Stimulated activated CD8-positive, alpha-beta memory T cell treated with anti-CD3 and anti-CD28 coated beads, Interleukin-12 subunit alpha, Interleukin-12 subunit beta, amount 100 ng/mL, for 4 hours (primary cell): ENCODE measurements at places on chromosomes 2 and 18.

DNA sequence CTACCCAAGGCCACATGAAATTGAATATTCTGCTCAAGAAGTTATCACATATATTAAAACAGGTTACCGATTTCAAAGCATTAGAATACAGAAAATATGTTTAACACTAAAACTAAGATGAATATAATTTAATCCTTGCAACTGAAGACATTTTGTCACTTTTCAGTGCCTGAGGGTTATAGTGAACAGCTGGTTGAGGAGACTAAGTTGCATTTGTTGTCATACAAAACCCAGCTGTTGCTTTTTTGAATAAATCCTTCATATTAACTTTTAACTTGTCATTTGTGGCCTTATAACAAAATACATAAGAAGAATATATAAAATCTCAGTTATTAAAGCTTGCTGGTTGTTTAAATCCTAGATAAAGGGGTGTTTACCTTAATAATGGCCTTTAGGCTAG lies 37.5 kb downstream of the RBKS start:
- no peak for DNase-seq

DNA sequence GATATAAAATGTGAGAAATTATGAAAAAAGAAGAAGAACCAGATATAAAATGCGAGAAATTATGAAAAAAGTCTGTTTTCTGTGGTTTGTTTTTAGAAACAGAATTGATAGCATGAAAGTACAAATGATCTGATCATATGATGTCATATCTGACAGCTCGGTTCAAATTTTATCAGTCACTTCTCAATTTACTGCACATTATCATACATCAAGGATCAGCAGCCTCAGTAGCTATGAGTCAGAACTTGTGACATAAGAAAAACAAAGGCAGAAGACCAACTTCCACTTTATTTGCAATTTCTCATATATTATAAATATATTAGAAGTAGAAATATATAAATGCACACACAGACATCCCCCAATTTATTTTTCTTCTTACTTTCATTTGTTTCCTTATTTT lies 634.0 kb downstream of the LRP1B start:
- no peak for DNase-seq

GRCh38 chr18:35158728-35159450 lies 81.9 kb upstream of the ZNF397 start:
- no peak for DNase-seq

DNA sequence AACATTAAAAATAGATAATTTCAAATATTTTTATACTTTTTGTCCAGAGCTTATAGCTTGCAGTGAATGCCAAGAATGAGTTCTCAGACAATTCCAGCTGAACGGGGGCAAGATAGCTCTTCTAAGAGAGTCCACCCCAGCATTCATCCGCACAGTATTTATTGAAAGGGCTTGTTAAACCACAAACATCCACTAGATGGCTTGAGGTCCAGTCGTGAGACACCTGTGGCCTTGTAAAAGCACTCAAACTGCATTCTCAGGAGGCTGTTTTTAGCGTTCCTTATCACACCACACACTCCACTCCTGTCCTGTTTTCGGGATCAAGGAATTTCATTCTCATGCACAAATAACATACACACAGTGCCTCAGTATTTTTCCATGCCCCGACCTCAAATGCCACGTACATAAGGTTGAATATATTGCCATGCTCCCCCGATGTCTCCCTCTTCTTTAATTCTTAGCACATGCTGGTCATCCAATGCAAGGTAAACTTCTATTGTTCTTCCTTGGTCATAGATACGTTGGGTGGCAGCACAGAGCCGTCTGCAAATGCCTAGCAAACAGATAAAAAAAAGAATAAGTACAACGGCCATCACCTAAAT lies 47.4 kb downstream of the DNAJC10 start:
- DNase-seq = no peak

DNA sequence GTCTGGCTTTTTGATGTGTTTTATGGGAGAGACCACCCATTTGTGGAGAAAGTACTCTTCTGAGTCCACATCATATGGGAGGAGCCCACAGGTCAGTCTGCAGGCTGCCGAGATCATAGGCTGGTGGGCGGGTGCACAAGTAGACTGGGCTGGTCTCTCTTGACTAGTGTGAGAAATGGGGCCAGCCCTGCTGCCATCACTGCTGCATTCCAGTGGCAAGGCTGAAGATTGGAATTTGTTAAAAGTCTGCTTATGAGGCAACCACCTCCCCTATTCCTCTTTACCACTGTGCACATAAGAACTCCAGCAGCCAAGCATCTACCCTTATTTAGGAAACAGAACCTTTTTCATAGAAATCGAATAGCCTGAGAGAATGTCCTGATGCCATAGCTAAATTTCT lies 200.7 kb downstream of the DIS3L2 start:
- no peak for DNase-seq

GRCh38 chr2:229715895-229716507 lies 1.6 kb upstream of the DNER start:
- no peak for DNase-seq

GRCh38 chr18:50579061-50579774 lies 19.3 kb downstream of the MAPK4 start:
- no peak for DNase-seq

DNA sequence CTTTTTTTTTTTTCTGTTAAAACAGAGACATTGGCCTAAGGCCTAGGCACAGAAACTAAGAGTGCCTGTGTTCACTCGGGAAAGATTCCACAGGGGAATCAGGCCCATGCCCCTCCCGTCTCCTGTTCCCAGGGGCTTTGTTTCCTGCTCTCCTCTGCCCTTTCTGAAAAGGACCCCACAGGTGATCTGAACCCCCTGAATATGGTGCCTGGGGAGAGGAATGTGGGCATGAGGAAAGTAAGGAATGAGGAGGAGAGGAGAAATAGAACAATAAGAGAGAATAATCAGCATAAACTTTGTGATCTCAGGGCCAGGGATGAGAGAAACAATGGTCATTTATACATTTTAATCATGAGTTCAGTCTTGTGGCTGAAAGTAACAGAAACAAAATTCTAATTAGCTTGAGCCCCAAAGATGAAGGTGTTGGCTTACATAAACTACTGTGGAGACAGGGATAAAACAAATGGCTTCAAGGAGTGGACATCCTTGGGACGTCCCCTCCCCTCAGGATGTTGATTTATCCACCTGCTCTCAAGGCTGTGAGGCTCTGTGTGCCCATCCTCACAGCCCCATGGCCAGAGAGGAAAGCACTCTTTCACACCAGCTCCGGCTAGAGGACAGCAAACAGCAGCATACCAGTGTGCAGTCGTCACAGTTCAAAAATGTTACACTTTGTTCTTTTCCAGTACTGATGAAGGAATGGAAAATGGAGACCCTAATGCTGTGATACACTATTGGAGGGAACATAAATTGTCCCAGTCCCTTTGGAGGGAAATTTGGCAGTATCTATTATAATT lies 46.4 kb upstream of the MRPL33 start:
- DNase-seq = no peak

- no peak for DNase-seq
Observed at GRCh38 chr2:148300544-148300943, 279.7 kb downstream of the MBD5 start.

GRCh38 chr2:85405201-85406059 lies 4.7 kb downstream of the CAPG start:
- peak; percentile 65 for DNase-seq

DNA sequence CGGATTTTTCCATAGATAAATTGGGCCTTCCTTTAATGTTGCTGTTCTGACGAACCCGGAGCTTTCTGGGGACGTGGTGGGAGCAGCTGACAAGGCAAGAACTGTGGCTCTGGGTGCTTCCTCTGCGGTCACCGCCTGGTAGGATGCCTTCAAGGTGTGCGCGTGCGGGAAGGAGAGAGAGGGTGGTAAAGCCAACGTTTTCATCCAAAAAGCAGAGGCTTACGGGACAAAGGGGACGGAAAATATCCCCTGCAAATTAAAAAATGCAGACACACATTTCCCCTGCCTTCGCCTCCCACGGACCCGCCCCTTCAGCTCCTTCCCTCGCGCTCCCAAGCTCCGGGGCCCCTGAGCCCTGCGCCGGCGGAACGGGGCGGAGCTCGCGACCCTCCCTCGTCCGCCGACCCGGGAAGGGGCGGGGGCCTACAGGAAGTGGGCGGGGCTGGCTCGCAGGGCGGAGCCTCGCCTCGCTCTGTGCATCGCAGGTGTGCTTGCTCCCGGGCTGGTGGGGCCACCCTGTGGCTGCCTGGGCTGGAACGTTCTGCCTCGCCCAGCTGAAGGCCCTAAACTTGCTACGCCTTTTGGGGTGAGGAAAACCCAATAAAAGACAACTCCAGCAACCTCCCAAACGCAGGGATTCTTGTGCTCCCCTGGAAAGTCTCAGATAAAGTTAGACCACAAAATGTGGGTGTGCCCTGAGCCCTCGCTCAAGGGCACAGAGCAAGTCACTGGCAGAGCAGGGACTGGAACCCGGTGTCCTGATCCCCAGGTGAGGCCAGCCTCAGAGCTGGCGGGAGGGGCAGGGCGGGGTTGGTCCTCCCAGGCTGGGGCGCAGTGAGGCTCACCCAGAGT lies 25.4 kb upstream of the SLC66A3 start:
- DNase-seq = peak; percentile 63

DNA sequence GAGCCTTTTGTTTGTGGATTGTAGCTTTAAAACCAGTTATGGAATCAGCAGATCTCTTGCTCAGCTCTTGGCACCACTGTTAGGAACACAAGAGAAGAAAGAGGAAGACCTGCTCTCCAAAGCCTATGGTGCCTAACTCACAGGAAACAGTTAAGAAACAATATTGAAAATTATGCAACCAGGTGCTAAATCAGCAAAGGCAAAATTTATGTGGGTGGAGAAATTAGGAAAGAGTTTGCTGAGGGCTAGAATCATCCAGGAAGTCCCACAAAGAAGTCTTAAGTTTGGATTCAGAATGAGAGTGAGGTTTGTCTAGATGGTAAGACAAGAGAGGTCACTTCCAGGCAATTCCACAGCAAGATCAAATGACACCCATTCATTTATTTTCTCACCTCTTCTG lies 49.4 kb downstream of the AOX1 start:
- DNase-seq = no peak

DNA sequence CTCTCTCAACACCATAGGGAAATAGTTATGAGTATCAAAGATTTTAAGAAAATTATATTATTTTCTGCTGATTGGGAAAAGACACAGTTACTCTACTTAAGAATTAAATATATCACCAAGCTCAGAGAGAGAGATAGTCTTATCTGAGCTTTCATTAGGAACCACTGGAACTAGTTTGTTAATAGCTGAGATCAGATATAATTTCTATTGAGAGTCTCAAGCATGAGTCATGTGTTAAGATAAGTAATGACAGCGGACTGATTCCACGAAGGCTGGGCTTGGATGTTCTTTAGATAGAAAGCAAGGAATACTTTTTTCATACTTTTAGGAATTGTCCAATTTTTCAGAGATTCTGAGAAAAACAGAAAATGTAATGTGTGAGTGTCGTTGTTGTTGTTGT lies 44.4 kb upstream of the RBM44 start:
- no peak for DNase-seq

GRCh38 chr18:22034276-22034675 lies 135.1 kb upstream of the GATA6 start:
- no peak for DNase-seq

DNA sequence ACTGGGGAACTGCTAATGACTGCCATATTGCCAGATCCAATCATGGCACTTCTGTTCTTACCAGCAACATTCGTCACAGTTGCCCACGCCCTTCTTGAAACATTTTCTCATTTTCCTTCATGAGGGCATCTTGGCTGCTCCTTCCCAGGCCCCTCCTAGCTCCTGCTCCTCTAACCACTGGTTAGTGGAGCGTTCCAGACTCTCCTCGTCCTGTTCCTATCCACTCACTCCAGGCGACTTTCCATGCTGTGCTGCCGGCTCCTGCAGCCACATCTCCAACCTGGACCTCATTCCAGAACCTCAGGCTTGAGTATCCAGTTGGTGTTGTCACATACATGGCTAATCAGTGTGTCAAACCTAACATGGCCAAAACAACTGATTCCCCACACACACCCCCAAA lies 1.3 kb upstream of the ADI1 start:
- DNase-seq = no peak

DNA sequence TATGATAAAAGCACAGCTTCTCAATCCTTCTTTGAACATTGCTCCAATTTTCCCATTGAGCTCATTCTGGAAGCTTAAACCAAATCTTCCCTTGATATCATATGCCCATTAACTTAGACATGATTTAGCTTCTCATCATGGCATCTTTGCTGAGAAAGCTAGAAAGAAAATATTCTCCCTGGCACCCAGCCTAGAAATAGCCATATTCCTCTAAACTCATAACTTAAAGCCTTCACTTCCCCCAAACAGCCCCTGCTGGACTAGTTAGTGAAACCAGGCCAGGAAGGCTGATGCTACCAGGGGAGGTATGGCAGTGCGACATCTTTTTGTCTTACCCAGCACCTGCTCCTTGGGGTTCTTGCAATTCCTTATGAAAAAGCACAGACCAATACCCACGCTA lies 4.3 kb downstream of the AAK1 start:
- DNase-seq = no peak

GRCh38 chr2:15158100-15158499 lies 403.0 kb downstream of the NBAS start:
- DNase-seq = no peak
